Stimulated activated memory B cell treated with anti-CD40 and anti-IgM and Interleukin-4, amounts not matched to agents 10 μg/mL and 1 μg/mL and 100 μg/mL, for 72 hours (primary cell): ENCODE measurements at places on chromosomes 16 and 17.

DNA sequence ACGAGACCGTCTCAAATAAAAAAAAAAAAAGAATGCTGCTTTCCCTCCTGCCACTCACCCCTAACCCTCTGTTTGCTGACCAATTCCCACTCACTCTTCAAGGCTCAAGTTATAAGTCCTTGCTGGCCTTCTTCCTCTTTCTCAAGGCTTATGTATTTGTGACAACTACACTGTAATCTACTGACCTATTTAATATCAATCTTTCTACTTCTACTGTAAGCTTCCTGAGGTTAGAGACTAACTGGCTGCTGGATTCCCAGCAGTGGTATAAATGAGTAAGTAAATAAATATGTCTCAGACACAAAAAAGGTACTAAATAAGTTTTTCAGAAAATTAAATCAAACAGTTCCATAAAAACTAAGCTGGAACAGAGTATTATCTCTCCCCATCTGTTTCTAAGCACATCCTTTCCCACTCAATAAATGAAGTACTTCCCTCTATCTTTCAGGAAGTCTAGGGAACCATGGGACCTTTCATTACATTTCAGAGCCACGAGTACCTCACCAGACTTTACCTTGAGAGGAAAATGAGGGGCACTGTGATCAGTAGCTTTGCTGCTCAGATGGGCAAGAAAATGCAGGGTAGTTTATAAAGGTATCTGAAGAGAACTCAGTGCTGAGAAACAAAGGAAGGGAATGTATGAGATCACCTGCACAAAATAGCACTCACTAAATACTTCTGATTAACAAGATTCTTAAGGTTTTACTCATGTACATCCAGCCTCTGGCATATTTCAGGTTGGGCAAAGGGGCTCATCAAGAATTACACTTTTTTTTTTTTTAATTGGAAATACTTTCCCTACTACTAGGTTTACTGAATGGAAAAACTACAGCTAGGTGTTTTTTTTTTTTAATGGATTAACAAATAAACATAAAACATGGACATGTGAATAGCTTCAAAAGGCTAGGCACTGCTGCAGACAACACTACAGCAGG is 10.8 kb downstream of the SSH2 start:
- ATAC-seq: no peak

- no peak for ATAC-seq
Measured at GRCh38 chr16:82156761-82157533, 13.1 kb downstream of the MPHOSPH6 start.

- no peak for ATAC-seq
Measured at GRCh38 chr17:10316801-10317542, 55.8 kb downstream of the MYH13 start.

DNA sequence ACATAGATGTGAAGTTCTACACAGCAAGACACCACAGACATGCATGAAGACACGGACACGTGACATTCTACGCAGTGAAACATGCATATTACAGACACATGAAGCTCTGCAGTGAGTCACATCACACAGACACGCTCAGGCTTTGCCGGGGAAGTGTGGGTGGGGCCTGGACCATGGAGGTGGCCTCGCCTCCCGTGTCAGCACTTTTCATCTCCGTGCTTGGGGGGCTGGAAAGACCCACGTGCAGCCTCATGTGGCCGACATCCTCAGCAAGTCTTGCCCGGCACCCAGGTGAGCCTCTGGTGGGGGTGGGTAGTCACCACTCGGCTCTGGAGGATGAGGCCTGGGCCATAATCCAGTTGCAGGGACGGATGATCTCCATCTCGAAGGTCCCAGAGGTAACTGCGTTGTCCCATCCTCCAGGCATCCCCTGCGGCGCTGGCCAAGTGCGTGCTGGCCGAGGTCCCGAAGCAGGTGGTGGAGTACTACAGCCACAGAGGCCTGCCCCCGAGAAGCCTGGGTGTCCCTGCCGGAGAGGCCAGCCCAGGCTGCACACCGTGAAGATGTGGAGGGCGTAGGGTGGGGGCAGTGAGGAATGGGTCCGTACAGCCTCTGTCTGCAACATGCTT is 17.3 kb upstream of the DPEP1 start:
- no peak for ATAC-seq

DNA sequence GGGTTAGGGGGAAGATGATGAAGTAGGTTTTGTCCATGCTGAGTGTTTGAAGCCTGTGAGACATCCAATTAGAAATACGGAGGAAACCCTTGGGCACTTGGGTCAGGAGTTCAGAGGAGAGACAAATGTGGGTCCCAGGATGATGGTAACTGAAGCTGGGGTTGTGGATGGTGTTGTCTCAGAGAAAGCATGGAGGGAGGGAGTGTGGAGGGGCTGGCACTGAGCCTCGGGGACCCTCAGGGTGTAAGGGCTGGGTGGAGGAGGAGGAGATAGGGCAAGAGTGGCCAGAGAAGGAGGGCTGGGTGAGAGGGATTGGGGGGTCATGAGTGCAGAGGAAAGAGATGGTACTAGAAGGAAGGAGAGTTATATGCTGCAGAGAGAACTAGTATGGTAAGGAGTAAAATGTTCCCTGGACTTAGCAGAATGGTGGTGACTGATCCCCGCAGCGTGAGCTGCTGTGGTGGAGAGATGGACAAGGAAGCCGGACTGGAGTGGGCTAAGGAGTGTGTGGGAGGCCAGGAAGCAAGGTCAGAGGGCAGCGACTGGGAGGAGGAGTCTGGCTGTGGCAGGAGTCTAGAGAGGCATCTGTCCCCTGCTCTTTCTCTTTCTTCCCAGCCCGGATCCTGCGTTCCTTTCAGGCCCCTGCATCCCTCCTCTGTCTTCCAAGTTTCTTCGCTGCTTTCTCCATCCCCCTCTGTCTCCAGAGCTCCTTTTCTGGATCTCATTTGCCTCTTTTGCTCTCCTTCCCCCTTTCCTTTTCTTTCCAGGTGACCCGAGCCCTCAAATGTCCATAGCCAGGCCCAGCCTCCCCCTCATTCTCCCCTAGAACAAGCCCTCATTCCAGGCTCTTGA is 3.9 kb upstream of the COL1A1 start:
- no peak for ATAC-seq

DNA sequence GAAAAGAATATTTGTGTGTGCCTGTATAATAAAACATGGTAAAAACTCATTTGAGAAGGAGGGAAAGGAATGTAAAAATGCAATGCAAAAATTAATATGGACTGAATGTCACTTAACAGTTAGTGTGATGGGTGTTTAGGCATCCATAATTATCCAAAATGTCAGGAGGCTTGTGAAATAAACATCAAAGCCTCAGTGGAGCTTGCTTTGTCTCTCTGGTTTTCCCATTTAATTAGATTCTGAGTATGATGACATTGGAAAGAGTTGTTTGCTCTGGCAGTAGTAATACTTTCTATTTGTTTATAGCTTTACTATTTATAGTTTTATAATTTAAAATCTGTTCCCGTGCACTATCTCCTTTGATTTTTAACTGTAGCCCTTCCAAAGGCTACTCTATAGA is 51.9 kb downstream of the CNTNAP4 start:
- no peak for ATAC-seq

GRCh38 chr17:9971991-9972390 is 66.9 kb upstream of the RCVRN start:
- no peak for ATAC-seq

DNA sequence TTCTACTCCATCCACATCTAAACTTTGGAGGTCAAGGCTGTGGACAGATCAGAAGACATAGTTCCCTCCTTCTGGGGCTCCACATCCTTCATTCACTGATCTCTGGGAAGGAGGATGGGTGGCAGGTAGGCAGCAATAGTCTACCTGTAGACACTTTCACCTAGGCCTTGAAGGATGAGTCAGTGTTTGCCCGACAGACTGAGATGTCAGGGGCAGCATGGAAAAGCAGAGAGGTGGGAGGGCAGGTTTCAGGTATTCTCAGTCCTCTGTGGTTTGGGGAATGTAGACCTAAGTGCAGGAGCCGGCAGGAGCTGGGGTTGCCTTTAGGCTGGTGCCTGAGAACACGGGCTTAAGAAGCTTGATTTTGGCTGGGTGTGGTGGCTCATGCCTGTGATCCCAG is 171.9 kb upstream of the ZNF267 start:
- ATAC-seq: no peak

GRCh38 chr17:49157784-49158183 is 25.2 kb downstream of the B4GALNT2 start:
- no peak for ATAC-seq

GRCh38 chr17:68733241-68734176 is 132.3 kb upstream of the FAM20A start:
- ATAC-seq: no peak

- ATAC-seq: no peak
Measured at GRCh38 chr17:78371056-78371455, 7.4 kb upstream of the PGS1 start.

- peak; percentile 46 for ATAC-seq
Measured at GRCh38 chr16:88533381-88533917, 36.8 kb upstream of the ZC3H18 start.

GRCh38 chr17:63821804-63822203 is 5.4 kb upstream of the PSMC5 start:
- no peak for ATAC-seq

DNA sequence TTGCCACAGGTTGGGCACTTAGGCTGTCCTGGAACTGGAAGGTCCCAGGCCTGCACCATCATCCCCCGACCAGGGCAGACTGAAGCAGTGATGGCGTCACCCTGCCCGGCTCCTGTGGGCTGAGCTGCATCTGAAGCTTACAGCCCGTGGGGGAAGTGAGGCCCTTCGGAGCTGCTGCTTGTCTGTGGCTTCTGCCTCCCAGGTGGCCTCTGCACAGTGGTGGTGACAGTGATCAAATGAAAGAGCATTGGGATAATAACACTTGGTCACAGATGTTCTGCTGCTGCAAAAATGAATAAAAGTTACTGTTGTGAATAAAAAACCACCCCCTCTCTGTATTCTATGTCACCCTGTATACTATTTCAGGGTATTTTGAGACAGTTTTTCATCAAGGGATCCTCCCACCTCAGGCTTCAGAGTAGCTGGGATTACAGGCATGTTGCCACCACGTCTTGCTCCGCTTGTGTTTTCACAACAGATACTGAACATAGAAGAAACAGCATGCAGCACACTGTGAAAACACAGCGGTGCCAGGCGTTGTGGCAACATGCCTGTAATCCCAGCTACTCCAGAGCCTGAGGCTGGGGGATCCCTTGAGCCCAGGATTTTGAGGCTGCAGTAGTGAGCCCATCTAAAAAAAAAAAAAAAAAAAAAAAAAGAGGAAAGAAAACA is 165.0 kb downstream of the LGALS9B start:
- ATAC-seq: no peak

GRCh38 chr17:1762901-1763898 is 1.3 kb downstream of the SERPINF1 start:
- peak; percentile 68 for ATAC-seq

DNA sequence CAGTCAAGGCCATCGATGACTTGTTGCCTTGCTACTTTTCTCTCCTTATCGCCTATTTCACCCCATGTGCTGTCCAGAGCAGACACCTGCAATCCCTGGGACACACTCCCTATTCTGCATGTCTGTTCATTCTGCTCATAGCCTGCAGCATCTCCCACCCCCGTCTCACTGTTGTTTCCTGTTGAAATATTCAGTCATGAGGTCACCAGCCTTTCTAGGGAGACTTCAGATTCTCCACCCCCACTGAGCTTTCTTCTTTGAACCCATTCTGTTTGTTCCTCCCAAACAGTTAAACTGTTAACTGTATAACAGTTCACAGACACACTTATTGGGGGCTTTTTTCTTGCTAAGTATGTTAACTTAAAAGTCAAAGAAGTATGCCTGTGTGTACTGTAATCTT is 94.4 kb downstream of the AATF start:
- ATAC-seq: no peak

- ATAC-seq: peak; percentile 70
Measured at GRCh38 chr17:40547079-40547784, 18.0 kb downstream of the CCR7 start.

DNA sequence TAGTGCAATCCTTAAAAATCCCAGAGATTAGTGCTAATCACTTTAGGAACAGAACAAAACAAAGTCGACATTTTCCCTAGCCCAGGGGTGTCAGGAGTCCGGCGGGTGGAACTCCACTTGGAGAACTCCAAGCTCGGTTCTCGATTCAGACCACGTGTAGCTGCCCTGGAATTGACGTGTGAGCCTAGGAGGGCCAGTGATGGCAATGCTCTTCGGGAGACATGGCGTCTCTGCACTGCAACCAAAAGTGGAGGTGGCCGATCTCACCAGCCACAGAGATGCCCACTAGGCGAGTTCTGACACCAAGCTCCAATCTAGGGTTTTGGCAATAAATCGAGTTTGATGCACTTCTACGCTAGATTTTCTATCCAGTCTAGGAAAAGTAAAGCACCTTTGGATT is 17.6 kb downstream of the MAP1LC3B start:
- ATAC-seq: no peak

DNA sequence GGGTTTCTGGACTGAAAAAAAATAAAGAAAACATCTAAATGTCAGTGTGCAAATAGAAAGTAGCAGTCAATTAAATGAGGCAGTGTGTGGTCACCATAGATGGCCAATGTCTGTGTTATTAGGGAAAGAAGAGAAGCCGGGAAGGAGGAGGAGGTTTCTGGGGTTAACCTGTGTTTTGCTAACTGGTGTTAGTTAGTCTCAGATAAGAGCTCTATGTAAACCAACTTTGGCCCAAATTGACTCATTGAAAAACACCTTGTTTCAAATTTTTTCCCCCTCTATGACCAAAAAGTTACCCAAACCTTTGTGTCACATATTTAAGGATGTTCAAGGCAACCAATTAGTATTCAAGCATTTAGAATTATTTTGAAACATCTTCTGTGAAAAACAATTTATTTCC is 530.9 kb downstream of the MAF start:
- ATAC-seq: no peak

- no peak for ATAC-seq
Measured at GRCh38 chr16:4679156-4679849, 14.1 kb upstream of the NUDT16L1 start.

- ATAC-seq: no peak
Measured at GRCh38 chr16:50802000-50802399, 60.1 kb downstream of the CYLD start.

DNA sequence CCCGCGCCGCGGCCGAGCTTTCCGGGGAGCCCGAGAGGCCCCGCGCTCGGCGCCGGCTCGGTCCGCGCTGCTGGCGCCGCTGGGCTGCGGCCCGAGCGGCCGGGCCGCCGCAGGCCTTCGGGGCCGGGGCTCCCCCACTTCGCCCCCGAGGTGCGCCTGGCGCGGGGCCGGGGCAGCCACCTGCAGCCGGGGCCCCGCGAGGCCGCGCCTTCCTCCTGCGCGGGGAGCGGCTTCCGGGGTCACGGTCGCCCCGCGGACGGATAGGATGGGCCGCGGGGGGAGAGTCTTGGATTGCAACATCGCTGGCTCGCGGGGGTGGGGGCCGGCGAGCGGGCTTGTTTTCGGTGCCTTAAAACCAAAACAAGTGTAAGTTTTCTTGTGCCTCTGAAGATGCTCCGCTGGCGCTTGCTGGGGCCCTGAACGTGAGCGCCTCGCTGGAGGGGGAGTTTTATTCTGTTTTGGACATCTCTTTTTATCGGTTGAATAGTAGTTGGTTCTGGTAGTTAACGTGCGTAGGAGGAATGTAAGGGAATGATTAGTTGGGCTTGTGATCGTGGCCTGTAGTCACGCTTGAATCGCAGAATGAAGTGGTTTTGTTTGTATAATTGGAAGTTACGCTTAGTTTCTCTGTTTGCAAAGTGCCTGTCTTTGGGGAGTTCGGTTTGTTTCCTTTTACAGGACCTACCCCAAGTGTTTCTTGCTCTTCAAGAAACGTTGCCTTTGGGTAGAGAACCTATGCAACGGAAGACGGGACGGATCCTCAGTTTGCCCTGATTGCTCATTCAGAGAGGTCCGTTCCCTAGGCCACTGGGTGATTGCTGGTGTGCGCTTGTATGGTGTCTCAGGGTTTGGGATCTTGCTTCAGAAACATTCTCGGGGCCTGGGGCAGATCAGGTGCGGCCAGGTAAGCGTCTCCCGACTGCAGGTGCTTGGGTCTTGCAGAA is 724 bp downstream of the UBE2I start:
- peak; percentile 47 for ATAC-seq

GRCh38 chr16:88538366-88539060 is 31.7 kb upstream of the ZC3H18 start:
- no peak for ATAC-seq
